ENCODE measurements at places on chromosomes 4 and X.

- no peak for DNase-seq
Measured at GRCh38 chrX:12673487-12673886, 117.7 kb upstream of the PRPS2 start.

GRCh38 chr4:120916937-120917336 is 5.6 kb downstream of the PRDM5 start:
- no peak for DNase-seq

- no peak for DNase-seq
Measured at GRCh38 chrX:39440799-39441284, 639.6 kb downstream of the MID1IP1 start.

- no peak for DNase-seq
Measured at GRCh38 chrX:44157283-44157682, 184.1 kb upstream of the NDP start.

DNA sequence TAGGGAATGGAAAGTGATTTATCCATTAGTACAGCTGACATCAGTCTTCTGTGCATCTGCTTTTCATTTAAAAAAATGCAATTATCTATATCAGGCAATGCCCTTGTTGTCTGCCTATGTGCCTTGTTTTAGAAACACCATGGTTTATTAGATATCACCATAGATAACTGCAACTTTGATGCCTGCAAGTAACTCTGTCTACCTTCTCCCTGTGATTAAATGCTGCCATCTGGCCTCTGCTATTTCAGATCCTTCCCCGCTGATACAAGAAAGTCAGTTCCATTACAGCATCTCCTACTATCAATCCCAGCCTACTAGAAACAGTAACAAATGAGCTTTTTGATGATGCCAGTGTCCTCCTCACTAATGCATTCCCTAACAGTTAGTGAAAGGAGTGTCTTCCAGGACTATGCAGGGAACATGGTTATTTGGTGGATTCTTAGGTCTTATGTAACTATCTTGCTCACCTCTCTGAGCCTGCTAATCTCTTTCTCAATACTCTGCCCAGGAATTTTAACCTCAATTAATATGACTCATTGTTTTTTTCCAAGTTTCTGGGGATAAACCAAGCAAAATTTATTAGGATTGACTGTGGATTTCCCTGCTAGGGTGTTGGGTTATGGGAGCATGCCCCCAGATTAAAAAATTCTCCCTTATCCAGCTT is 444.9 kb downstream of the RAPGEF2 start:
- no peak for DNase-seq

GRCh38 chrX:75051047-75051446 is 105.0 kb downstream of the ABCB7 start:
- no peak for DNase-seq

DNA sequence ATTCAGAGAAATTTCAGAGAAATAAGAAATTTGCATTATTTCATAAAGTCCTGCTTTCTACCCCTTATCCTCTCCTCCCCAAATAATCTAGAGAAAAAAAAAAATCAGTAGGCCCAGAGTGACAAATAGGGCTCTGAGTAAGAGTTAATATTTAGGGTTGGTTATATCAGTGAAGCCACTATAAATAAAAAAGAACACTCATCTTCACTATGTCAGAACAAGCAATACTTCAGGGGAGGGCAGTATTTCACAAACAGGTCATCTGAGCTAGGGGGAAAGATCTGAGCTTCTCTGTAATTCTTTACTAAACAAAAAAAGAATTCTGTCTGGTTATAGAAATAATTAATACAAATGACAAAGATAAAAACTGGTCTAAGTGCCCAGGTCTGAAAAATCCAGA is 39.4 kb downstream of the PDE5A start:
- no peak for DNase-seq

DNA sequence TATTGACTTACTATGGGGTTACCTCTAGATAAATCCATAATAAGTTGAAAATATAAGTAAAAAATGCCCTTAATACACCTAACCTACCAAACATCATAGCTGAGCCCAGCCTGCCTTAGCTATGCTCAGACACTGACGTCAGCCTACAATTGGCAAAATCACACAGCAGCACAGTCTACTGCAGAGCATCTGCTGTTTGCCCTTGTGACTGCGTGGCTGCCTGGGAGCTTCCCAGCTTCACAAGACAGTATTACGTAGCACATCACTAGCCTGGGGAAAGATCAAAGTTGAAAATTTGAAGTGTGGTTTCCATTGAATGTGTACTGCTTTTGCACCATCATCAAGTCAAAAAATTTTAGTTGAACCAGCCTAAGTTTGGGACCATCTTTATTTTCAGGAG is 8.8 kb downstream of the HTT-AS start:
- no peak for DNase-seq

GRCh38 chrX:122046226-122046625 is 998.8 kb downstream of the GLUD2 start:
- no peak for DNase-seq

DNA sequence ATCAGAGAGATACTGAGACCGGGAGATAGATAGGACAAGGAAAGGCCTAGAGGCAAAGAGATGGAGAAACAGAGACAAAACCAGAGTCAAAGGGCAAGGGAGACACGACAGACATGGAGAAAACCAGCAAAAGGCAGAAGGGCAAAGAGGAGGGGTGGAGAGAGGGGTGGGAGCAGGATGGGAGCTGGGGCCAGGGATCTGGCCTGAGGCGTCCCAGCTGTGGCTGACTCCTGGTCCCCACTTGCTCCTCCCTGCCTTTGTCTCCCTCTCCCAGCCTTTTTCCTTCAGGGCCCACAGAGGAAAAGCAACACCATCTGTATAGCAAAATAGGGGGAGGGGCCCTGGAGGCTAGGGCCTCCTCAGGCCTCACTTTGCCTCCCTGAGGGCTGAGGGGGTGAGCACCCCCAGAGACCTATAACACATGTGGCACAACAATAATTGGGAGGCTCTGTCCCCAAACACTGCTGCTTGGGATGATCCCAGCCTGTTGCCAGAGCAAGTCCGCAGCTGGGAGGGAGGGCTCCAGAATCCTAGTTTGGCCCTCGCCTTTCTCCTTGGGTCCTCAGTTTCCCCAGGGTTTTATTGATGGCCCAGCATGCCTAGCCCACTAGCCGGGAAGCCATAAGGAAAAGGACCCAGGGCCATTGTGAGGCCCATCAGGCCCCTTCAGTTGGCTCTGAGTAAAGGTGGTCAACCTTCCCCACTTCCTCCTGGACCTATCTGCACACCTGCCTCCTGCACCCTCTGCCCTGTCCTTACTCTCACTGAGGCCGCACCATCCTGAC is 96.8 kb downstream of the PJA1 start:
- DNase-seq: no peak

DNA sequence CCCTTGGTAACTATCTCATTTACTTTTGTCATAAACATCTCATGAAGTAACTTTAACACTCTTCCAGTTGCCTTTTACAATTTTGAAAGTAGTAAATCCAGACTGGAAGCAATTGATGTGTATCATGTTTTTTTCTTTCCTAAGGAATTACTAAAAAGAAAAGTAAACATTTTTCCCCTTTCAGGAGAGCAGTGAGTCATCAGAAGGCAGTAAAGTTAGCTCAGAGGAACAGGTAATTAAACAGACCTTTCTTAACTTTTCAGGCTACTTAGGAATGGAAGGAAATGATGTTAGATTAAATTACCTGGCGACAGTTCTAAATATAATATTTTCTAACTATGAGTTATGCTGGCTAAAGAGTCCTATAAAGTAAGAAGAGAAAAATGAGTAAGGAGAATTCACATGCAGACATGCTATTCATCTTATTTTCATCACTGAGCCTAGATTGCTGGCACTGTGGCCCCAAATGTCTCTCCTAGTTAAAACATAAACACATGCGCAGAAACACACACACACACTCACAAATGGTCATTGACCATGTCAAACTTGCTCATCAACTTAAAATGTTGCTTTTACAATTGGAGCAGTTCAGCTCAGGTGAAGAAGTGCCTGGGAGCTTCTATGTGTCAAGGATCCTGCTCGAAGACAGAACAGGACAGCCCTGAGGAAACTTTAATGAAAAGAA is 9.3 kb downstream of the DMP1 start:
- DNase-seq: no peak

DNA sequence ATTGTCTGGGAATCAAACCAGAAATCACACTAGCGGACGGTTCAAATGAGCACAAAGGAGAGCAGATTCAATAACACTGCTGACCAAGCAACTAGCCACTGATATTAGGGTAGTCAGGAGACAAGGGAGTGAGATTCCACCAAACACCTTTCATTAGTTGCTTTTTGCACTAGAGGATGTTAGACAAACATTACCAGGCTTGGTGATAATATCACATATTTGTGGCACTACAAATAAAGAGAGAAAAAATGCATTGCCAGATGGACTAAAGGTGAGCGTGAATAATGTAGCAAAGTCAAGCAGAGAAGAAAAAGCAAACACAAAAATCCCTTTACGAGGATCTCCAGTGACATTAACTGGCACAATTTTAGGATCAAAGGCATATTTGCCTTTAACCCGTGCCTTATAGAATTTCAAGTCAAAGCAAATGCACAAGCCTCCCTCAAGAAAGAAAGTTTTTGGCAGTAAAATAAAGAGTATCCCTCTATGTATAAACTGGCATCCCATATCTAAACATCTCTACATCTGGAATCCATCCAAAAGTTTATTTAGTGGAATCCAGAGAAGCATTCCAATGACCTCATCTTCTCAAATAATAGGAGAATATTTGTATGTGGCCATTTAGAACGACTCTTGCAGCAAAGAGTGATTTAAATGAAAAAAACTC is 290.9 kb downstream of the KCTD8 start:
- no peak for DNase-seq

GRCh38 chrX:16603822-16604221 is 46.1 kb upstream of the S100G start:
- no peak for DNase-seq

GRCh38 chr4:76533314-76533713 is 98.3 kb downstream of the SHROOM3 start:
- DNase-seq: no peak

DNA sequence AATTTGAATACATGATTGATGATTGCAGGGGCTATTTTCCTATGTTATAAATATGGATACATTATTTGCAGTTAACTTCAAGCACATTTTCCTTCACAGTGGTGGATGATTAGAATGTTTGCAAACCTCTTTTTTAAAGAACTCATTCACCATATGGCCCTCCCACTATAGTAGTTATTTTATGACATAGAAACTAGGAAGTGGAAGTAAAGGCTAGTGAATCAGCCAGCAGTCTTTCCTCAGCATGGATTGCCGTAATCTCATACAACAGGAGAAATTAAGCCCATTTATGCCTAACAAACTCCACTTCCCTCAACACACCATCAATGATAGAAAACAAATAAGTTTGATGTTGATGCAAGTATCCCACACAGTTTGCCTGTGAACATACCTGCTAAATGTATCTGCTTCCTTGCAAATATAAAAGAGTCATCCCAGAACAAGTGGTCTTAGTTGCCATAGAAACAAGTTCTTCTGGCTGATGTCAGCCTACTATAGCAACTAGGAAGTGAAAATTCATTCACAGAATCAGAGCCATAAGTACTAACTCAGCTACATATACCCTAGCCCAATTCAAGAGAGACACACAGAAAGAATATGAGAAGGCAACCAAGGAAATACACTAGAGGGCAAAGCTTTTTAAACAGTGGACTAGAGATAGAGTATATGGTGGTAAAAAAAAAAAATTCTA is 100.9 kb upstream of the RADX start:
- no peak for DNase-seq

DNA sequence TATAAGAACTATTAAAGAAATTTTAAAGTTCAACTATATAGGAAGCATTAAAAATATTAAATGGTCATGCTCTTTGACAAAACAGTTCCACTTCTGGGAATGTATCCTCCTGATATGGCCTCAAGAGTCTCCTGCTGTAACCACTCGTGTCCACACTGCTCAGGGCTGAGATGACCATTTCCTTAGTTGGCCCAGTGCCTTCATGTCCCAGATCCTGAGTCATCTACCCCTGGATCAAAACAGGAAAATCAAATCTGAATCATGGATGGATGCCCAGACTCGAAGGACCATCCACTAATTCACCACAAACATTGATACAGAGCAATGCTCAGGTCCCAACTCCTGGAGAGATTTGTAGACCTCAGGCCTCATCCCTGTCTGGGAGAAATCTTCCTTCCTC is 44.7 kb downstream of the GPRASP3 start:
- no peak for DNase-seq

- peak; percentile 50 for DNase-seq
Measured at GRCh38 chr4:22515145-22515887, 550 bp downstream of the ADGRA3 start.

DNA sequence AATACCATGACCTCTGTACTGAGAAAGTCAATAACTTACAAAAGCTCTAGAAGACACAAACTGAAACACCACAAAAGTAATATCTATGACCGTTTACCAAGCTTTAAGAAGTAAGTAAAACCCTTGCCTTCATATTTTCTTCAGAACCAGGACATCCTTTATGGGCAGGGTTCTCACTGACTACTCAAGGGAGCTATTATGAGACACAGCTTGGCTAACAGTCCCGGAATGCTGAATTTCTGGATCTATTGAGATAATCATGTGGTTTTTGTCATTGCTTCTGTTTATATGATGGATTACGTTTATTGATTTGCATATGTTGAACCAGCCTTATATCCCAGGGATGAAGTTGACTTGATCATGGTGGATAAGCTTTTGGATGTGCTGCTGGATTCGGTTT is 19.9 kb upstream of the CDS1 start:
- DNase-seq: no peak

DNA sequence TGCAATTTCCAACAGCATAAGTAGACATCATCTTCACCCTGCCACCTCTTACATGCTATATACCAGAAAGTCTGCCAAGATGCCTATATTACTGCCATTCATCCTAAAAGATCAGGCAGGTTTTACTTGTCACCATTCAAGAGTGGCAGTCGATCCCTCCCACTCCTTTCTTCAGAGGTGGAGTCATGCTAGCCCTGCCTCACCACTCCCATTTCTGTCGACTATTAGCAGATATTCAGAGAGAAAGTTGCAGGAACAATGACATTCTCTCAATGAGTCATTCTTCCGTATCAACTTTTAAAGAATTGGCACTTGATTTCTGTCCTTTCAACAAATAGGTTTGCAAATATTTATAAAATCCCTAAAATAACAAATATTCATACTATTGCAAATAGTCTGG is 1060.1 kb downstream of the ADGRL3 start:
- no peak for DNase-seq

DNA sequence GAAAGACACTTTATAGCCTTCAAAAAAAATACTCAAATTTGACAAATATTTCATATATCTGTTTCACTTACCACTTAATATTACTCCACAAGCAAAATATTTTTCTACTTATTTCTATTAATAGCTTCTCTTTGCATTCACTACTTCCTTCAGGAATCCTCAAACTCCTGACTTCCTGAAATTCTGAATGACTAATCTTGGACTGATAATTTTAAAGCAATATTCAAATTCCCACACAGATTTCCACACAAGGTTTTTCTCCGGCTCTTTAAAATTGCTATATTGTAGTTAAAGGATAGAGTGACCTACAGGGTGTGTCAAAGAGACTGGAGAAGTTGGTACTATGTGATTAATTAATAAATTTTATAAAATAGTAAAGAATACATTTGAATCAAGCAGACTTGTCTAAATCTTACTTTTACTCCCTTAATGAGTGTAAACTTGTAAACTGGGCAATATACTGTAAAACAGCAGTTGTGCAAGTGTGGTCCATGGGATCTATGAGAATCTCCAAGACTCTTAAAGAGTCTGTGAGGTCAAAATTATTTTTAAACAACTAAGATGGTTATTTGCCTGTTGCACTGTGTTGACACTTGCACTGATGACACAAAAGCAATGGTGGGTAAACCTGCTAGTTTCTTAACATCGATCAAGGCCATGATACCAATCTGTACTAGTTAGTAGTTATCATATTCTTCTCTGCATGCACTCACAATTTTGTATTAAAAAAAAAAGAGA is 44.5 kb downstream of the ANKRD17 start:
- peak; percentile 11 for DNase-seq

All from COLO829 (cell line).